ENCODE measurements at places on chromosomes 11 and 22.

DNA sequence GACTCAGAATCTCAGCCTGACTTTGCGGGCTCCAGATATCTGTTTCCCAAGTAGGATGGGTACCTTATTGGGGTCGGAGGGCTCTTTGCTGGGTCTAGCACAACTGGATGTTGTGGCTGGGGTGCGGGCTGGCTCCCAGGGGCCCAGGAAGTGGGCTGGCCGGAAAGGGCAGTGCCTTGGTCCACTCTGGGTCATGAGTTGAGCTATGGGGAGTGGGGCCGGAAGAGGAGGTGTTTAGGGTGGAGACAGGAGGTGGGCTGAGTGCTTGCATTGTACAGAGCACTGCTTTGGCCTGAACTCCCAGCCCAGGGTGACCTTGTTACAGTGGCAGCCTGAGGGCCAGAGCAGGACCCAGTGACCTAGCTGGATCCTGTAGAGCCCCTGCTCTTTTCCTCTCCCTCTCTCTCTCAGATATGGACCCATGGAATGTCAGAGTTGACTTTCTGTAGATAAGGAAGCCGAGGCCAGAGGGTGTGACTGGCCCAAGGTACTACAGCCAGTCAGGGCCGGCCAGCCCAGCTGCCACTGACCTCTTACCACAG lies 13.2 kb downstream of the PHLDB1 start:
- no peak for DNase-seq

GRCh38 chr11:70065318-70066135 lies 12.6 kb upstream of the ANO1 start:
- DNase-seq: no peak

DNA sequence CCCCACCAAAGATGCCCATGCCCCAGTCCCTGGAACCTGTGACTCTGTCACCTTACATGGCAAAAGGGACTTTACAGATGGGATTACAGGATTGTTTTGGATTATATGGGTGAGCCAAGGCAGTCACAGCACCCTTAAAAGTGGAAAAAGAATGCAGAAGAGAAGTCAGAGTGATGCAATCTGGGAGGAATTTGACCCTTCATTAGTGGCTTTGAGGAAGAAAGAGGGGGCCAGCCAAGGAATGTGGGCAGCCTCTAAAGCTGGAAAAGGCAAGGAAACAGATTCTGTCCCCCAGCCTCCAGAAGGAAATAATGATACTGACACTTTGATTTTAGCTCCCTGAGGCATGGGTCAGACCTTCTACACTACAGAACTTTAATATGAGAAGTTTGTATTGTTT lies 257.3 kb upstream of the ISX start:
- no peak for DNase-seq

GRCh38 chr11:123477205-123477907 lies 47.3 kb downstream of the GRAMD1B start:
- DNase-seq: no peak

DNA sequence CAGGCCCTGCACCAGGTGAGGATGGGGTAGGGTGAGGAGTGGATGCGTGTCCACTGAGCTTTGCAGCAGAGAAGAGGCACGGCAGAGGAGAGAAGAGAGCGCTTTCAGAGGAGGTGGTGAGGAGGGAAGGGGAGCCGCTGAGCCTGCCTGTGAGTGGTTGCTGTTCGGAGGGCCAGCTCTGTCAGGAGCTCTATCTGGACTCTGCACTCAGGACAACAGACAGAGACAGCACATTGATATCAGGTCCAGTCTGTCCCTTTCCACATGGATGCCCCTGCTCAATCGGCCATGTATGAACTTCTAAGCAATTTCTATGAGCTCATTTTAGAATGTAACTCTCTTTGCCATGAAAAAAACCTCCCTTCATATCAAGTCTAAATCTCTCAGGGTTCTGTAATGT lies 158.6 kb downstream of the KIRREL3 start:
- DNase-seq: no peak

DNA sequence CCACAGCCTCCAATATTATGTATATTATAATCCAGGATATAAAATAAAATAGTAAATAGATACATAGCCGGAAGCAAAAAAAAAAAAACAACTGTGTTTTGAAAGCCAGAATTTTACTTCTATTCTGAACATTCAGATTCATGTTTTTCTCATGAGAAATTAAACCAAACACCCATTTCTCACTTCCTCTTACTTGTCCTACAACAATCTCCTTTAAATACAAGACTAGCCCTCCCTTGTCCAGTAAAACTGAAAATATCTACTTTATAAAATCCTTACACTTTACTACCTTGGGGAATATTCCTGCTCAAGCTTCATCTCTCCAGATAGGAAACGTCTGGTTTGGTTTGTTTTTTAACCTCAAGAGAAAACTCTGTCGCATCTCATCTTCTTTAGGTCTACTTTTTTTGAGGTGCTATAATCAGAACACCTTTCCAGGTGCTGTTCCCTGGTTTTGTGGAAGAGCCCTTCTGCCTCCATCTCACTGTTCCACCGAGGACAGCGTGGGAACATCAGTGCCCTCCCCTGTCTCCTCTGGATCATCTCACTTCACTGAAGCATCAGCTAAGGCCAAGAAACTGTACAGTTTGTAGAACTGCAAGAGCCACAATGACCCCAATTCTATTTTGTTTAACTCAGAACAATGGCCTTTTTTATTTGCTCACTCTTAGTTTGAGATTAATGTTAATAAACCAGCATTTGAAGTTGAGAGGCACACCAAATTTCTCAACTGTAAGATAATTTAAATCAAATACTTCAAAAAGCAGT lies 82.0 kb upstream of the ARHGAP32 start:
- DNase-seq: no peak

Measured in activated naive CD4-positive, alpha-beta T cell (primary cell).